ENCODE measurements at places on chromosomes 13 and 19. TPM values are rescaled to one million over a fixed set of nuclear protein-coding genes. Genes with fewer than 3 reads are reported as not detected.

DNA sequence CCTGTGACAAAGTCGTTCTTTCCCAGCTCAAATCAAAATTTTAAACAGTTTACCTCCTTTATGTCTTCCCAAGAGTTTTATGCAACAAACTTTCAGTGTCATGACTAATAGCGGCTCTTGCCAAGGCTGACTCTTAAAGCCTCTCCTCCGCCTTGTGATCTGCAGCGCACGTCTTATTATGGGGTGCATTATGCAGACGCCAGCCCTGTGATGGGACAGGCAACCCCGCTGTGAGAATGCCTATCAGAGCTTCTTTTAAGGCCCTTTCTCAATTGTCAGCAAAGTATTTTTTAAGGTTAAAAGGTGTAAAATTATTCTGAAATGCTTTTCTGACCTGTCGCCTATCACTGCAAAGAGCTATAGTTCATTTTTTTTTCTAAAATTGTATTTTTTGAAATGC lies 152.8 kb downstream of the SOX1 start:
- no peak for DNase-seq

DNA sequence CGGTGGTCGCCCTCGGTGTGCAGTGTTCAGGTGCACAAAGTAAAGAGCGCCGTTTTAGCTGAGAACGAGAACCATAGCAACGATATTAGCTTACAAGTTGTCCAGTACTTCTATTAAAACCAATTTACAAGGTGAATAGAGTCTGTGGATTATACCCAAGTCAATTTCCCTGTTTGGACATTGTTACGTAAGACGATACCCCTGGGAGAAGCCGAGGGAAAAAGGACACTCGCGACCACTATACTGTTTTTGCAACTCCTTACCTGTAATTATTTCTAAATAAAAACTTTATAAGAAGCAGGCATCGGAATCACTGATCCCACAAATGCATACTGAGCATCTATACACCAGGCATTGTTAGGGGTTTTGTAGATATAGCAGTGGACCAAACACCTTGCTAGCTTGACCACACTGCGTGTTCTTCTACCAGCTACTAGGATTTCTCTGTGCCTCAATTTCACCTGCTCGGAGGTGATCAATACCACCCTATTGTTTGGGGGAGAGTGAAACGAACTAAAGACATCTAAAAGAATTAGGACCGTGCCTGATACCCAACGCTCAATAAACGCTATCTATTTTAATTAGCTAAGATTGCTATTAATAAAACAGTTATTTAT lies 488 bp upstream of the EEF2 start:
- no peak for DNase-seq

DNA sequence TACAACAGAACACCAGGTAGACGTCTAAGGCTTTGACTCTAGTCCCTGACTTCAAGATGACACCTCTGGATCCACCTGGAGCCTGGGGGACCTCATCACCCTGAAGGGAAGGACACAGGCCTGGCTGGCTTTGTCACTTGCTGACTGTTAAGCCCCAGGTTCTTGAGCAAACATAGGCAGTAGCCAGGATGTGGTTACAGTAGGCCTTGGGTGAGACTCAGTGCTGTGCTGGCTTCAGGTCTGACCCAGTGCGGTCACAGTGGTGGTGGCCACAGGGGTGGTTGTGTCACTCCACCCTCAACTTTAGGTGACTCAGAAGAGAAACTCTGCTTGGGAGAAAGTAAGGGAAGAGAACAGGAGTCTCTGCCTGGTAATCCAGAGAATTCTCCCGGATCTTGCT lies 497.8 kb downstream of the UQCRFS1 start:
- no peak for DNase-seq

DNA sequence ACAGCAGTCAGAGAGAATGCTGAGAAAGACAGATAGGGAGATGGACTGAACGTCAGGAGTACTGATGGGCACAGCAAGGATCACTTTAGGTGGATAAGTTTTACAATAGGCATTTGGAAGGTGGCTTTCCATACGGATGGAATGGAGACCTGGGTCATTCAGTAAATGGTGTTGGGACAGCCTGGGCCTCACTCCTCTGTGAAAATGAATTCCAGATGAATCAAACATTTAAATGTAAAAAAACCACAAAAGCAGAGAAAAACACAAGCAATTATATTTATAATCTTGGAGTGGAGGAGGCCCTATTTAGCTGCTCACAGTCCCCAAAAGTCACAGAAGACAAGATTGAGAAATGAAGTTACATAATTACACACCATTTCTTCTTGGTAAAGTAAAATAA lies 4.7 kb downstream of the IL17D start:
- no peak for DNase-seq

DNA sequence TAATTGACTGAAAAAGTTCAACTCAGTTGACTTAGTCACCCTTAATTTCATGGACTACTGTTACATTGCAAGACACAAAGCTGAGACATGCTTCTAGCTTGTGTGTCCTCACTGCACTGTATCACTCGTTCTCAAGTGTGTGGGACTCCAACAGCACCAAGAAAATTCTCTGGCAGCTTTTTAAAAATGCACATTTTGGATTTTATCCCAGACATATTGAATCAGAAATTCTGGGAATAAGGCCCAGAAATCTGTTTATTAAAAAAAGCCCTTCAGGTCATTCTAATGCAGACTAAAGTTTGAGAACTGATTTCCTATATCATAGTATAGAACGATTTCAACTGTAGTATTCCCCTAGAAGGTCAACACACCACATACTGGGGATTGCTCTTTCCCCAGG lies 1485.3 kb downstream of the PCDH9 start:
- no peak for DNase-seq

- DNase-seq, result no peak
Measured at GRCh38 chr13:49641801-49642291, 13.5 kb downstream of the ARL11 start.

DNA sequence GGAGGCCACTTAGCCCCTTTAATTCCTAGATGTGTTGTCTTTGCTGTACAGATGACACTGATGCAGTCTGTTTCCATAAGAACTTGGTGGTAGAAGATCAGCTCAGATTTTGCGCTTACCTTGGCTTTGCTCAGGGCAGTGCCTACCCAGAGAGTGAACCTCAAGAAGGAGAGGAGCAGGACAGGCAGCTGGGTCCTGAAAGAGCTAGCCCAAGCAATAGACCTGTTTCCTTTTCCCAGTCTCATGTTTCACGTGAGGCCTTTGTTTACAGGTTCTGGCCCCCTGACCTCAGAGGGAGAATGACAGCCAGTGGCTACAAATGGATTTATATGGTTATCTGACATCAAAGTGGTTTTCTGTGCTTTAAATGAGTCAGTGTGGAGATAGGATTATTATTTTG lies 40.1 kb downstream of the METTL21C start:
- no peak for DNase-seq

DNA sequence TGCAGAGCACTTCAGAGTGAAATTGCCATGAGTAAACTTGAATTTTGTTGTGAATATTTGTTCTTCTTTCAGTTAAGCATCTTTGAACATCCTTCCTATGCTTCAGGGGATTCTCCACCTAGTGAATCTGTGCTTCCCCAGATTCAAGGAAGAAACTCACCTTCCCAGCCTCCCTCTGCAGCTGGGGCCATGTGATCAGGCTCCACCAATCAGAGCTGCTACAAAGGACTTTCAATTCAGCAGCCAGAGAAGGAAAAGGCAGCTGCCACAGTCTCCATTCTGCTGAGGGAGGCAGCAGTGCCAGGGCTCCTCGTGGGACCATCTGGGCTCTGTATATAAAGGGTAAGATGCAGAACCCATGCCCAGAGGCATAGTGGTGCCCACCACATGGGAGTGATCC lies 89.7 kb upstream of the SIAH3 start:
- DNase-seq, result no peak

DNA sequence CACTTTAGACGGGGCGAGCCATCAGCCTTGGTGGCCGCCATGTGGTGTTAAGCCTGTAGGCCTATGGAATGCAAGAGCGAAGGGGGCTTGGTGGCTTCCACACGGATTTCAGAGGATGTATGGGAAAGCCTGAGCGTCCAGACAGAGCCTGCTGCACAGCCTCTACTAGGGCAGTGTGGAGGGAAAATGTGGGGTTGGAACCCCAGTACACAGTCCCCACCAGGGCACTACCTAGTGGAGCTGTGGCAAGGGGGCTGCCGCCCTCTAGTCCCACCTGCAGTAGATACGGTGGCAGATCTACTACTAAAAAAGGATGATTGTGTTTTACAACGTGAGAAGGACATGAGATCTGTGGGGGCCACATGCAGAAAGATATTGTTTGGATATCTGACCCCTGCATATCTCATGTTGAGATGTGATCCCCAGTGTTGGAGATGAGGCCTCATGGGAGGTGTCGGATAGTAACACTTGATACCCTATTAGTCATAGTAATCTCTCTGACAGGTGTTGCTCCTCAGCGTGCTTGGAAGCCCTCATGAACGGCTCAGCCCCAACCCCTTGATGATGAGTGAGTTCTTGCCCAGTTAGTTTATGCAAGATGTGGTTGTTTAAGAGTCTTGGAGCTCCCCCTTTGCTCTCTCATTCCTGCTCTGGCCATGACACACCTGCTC lies 45.6 kb downstream of the LHFPL6 start:
- no peak for DNase-seq

DNA sequence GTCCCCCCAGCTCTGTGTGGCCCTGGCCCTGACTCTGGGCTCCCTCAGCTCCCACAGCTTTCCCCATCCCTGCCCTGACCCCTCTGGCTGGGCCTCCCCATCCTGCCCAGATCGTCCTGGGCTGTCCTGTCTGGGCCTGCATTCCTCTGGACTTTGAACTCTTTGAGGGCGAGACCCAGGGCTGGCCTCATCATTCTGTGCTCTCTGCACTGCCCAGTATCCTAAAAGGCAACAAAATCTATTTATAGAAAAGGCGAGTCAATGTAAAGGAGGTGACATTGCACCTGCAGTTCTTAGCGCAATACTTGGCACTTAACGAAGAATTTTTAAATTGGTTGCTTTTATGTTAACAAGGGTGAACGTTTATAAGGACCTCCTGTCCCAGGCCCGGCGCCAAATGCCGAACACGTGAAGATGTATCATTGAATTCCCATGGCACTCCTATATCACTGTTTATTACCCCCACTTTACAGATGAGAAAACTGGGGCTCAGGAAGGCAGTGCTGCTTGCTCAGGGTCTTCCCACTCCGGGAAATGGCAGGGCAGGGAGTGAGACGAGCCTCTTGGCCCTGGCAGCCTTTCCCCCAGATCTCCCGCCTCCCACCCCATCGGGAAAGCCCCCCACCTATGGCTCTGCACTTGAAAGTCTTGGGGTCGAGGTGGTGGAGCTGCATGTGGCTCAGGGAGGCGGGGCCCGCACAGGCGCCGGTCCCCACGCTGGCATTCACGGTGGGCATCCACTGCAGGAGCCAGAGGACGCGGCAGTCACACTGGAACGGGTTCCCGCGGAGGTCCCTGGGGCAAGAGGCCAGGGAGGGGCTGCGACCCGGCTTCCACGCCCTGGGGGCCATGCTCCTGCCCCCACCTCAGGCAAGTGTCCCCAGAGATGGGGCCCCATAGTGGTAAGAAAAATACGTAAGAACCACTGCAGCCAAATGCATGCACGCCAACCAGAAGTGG lies 3.8 kb downstream of the LGI4 start:
- DNase-seq, result no peak

DNA sequence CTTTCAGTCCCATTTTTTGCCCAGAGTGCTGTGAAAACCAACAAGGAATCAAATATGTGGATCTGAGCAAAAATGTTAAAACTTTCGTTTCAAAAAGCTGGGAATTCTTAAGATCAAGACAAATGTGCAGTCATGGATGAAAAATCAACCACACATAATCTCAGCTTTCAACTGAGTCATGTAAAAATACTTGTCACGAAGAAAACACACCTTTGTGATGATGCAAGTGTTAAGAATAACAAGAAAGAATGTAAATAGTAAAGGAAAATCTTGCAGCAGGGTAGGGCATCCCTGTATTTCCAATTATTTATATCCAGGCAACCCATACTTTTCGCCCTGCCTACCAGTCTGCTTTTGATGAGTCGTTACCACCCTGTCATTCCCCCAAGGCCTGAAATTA lies 27.4 kb upstream of the DCLK1 start:
- no peak for DNase-seq

DNA sequence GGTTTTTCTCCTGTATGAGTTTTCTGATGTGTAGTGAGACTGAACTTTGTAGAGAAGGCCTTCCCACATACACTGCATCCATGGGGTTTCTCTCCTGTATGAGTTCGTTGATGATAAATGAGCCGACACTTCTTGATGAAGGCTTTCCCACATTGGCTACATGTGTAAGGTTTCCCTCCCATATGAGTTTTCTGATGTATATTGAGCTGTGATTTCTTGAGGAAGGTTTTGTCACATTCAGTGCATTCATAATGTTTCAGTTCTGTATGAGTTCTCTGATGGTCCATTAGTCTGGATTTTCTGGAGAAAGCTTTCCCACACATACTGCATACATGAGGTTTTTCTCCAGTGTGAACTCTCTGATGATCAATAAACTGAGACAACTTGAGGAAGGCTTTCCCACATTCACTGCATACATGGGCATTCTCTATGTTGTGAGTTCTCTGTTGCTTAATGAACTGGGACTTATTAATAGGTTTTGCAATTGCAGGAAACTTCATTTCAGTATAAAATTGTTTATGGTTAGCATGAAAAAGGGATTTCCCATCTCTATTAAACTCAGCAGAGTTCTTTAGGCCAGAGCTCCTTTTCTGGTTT lies 7.5 kb upstream of the ZNF350 start:
- no peak for DNase-seq

GRCh38 chr13:26011996-26012821 lies 39.6 kb downstream of the SHISA2 start:
- DNase-seq, result no peak

DNA sequence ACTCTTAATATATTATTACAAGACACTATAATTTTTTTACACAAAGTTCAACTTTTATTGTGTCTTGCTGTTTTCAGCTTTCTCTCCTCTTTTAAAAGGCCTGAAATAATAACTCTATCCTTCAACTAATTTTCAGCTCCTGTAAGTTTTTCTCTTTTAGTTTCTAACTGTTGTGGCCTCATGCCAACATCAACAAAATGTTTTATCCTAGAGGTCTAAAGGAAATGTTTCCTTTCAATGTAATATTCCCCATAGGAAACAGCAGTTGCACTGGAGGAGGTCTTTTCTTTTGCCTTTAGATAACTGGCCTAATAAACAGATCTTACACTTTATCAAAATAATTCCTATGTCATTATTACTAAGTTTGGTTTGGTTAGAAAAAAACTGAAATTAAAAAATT lies 8.5 kb upstream of the ZNF616 start:
- no peak for DNase-seq

The SULT2B1 gene
- 0.48 TPM for total RNA-seq

The PLEKHA4 gene
- total RNA-seq, result 44.9 TPM

The PTPRS gene
- total RNA-seq, result 417 TPM

The CEACAM16 gene
- not detected for total RNA-seq

The SOX1 gene
- total RNA-seq, result not detected

The MEIOSIN gene
- total RNA-seq, result not detected

The ZIC5 gene
- total RNA-seq, result not detected

All from mesenteric fat pad (tissue), 1 donor.